Tibial nerve (tissue), 4 donors: ENCODE measurements at places on chromosomes 7 and 10.
A peak's percentile ranks its signal among the peaks of the same experiment; 100 is the strongest.

DNA sequence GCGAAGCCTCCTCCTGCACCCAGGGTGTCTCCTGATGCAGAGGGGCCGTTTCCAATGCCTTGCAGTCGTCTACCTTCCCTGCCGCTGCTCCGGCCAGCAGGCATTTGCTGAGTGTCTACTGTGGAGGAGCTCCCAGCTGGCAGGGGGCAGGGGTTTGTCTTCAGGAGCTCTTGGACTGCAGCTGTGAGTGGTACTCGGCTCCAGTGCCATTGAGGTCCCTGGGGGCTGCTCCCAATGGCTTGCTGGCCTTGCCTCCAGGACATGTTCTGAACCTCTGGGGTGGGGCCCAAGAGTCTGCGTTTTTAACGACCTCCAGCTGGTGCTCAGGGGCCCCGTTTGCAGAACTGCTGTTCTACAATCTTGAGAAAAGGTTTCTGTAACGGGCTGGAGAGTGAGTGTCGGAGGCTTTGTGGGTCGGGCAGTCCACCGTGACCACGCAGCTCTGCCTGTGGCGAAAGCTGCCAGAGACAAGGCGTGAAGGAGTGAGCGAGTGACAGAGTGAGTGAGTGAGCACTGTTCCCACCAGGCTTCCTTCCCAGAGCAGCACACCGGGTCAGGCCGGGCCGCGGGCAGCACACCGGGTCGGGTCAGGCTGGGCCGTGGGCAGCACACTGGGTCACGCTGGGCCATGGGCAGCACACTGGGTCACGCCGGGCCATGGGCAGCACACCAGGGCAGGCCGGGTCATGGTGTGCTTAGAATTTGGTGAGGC lies 520.2 kb downstream of the PTPRN2 start:
- DNase-seq = no peak

GRCh38 chr7:55245271-55245723 lies 119.8 kb upstream of the LANCL2 start:
- no peak for DNase-seq

DNA sequence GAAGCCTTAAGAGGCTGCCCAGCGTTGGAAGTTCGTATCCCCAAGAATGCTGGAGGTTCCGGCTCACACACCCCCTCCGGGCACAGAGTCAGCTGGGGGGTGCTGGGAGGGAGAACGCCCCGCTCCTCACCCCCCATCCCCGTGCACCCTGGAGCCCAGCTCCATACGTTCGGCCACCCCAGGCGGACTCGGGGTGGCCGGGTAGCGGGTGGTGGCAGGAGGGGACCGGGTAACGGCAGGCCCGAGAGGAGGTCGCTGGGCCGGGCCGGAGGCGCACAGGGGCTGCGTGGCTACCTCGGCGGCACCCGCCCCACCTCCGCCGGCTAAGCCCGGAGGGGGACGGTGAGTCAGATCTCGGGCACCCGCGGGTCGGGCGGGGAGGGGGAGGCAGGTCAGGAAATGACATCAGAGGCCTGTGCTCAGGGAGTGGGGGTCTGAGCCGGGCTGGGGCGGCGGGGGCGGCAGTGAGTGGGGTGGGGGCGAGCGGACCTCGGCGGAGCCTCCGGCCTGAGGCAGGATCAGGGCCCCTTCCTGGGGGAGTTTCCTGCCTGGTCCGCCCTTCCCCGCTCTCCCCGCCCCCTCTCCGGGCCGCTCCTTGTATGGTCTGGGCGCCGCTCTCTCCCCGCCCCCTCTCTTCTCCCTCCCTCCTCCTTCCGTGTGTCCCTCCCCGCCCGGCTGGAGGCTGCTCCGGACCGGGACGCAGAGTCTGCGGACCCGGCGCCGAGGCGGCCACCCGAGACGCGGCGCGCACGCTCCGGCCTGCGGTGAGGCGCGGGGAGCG lies at the start of gene ZYX:
Gene ZYX (plus strand): TSS at position 700 of the 781 bp plus-strand sequence. CDS start 227 bp downstream, outside the sequence.
- peak; percentile 91 for DNase-seq

GRCh38 chr10:3201796-3202195 lies 29.2 kb upstream of the PITRM1 start:
- DNase-seq = no peak

DNA sequence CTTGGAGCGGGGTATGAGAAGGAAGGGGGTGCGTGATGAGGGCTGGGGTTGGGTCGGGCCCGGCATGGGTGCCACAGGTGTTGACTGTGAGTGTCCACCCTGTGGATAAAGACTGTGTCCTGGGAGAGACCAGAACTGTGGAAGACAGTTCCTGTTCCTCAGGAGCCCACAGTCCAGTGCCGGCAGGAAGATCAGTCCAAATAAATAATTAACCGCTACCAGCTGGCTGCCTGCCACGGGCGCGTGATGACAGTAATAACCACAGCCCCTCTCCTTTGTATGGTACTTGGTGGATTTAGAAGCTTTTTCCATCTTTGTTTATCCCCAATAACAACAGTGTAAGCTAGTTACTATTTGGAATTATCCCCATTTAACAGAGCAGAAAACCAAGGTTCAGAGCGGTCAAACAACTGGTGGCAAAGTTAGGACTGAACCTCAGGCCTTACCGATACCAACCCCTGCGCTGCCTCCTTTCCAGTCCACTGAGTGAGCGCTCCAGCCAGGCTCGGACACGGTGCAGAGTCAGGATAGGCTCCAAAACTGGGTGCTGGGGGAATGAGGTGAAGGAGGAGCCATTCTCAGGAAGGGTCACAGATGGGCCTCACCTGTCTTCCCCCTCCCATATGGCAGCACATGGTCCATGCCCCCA lies 5.1 kb downstream of the ZMIZ1 start:
- peak; percentile 61 for DNase-seq

- no peak for DNase-seq
Observed at GRCh38 chr7:1548438-1548831, 7.6 kb downstream of the TMEM184A start.

GRCh38 chr10:59557052-59557451 lies 152.6 kb downstream of the SLC16A9 start:
- no peak for DNase-seq

DNA sequence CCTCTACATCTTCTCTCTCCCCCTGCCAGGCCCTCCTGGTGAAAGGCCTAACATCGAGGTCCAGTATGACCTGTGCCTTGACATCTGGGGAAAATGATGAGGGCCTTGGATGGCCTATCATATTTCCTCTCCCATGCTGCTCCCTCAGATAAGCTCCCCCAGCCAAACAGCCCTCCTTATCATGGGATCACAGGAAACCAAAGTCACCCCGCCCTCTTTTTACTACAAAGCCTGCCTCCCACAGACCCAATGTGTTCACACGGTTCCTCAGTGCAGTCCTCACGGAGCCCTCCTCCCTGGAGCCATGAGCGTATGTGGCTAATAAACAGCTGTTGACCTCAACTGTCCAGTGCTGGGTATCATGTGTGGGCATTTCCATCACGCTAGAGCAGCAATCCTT lies 32.0 kb downstream of the C10orf90 start:
- DNase-seq = no peak

GRCh38 chr7:82221152-82221674 lies 222.4 kb downstream of the CACNA2D1 start:
- DNase-seq = no peak

DNA sequence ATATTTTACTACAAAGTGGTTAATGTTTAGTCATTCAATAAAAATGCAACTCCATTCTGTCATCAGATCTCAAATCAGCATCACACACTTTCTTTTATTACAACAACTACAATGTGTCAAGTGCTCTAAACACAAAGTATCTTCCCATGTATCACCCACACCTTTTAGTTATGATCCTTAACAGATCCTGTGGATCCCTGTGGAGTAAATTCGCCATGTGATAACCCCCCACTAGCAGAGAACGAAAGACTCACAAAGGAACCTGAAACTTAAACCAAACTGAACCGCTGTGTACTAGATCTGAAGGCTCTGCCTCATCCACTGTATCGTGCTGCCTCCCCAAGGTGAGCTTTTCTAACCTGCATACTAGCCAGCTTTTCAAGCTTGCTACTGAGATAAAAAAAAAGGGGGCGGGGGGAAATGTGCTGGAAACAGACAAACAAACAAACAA lies 1.7 kb downstream of the DPY19L1 start:
- DNase-seq = no peak

GRCh38 chr10:28434063-28434462 lies 98.9 kb upstream of the WAC start:
- no peak for DNase-seq

- DNase-seq = no peak
Observed at GRCh38 chr10:63227207-63227895, 94.2 kb downstream of the NRBF2 start.

GRCh38 chr7:141593134-141593533 lies 41.9 kb downstream of the AGK start:
- DNase-seq = no peak

- no peak for DNase-seq
Observed at GRCh38 chr7:55265836-55266642, 99.1 kb upstream of the LANCL2 start.

- DNase-seq = no peak
Observed at GRCh38 chr10:97705006-97705670, 8.4 kb upstream of the MARVELD1 start.

DNA sequence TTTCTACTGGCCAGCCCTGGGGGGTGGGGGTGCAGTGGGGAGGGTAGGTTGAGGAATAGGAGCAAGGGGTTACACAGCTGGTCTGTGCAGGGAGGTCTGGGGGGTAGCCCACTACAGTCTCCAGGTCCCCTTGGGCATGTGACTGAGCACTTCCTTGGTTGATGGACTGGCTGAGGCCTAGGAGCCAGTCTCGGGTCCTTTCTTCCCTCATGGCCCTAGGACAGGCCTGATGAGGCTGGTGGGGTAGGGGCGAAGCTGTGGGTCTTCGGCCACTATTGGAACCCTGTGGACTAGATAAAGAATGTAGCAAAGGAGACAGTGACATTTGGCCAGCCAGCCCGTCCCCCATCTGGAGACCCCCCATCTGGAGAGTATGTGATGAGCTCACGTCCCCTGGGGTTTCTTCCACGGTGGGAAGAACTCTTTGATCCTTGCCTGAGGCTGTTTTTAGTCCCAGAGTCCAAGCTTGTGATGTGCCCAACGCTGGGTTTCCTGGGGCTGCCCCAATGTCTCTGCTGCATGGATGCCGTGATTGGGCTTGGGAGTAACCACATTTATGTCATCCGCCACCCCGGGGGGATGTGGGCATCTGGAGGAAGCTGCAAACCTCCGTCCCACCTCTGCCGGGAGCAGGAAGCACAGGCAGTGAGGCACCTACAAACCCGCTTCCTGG lies 20.7 kb downstream of the FAM241B start:
- DNase-seq = no peak

DNA sequence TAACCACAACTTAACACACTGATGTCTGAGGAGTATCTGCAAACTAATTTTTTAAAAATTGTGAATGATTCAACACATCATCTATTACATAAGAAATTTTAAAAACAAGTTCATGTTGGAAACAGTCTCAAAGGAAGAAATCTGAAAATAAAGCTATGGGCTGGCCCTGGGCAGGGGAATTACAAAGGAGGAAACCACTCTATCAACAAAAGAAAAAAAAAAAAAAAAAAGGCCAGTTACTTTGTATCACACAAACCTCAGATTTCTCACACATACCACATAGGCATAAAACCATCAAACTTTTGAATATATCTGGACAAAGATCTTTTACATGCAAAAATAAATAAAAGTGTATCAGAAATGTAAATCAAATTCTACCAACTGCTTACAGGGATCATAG lies 20.8 kb downstream of the TIAL1 start:
- DNase-seq = no peak

GRCh38 chr10:90888387-90888786 lies 16.6 kb downstream of the RPP30 start:
- no peak for DNase-seq

DNA sequence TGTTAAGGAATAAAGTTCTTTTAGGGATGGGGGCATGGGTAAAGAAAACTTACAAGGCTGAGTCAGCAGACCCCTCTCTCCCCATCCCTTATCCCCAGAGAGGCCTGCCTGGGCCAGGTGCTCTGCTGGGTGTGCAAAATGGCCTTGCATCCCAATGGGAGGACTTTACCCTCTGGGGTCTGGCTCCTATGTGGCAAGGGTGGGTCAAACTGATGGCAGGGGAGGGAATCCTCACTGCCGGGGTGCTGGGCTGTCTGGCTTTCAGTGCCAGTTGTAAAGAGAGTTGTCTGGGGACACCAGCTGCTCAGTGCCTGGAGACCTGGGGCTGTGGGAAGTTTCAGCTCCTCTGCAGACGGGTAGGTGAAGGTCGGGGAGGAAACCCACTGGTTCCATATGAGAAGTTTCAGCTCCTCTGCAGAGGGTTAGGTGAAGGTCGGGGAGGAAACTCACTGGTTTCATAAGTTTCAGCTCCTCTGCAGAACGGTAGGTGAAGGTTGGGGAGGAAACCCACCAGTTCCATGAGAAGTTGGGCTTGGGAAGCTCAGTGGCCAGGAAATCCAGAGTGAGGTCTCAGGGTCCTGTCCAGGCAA lies 127.2 kb upstream of the PODXL start:
- DNase-seq = no peak

DNA sequence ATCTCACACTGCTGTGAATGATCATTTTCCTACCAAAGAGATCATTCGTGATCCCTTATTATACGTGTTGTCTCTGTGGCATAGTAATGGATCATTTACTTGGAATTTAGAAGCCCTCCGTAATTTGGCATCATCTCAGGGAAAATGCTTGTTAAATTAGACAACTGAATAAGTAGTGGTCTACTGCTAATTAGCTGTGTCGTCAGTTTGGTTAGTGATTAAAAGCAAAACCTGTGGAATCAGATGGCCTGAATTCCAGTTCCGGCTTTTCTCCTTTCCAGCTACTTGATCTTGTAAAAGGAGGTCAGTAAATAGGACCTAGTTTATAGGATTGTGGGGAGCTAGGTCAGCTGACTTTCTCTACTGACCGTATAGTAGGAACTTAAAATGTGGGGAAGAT lies 65.6 kb downstream of the RBM33 start:
- no peak for DNase-seq

DNA sequence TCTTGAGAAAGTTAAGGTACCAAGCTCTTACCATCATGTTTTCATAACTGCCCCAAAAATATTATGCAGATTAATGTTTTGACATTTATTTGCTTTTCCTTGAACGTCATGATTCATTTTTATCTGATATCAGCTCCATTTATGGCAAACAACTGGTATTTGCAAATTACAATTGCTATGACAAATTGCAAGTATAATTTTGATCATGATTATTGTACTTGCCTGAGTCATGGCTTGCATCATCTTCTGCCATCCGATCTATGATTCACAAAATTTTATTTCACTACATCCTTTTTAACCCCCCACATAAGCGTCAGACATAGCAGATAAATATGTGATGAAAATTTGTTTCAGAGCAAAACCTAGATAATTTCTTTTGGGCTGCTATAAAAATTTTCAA lies 155.0 kb downstream of the STK31 start:
- DNase-seq = no peak

GRCh38 chr10:80518143-80518806 lies 19.4 kb upstream of the SH2D4B start:
- no peak for DNase-seq

- no peak for DNase-seq
Observed at GRCh38 chr10:12839941-12840611, 161.4 kb downstream of the CCDC3 start.

DNA sequence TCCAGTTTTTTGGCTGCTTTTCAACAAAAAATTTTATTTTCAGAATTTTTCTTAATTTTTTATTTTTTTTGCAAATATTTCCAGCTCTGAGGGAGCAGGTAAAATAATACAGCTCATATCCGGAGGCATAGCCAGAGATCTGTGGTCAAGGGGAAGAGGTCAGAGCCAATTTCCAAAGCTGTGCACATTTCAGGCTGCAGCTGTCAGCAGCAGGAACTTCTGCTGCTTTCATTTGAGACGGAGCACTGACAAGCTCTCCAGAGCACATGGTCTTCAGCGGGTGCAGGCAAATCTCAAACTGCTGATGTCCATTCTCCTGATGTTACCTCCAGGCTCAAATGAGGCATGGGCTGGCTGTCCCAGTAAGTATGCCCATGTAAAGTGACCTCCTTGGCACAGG lies 31.1 kb downstream of the SLC26A4 start:
- DNase-seq = no peak
